MV-4-11 (cell line): ENCODE measurements at places on chromosomes 5 and 9.

GRCh38 chr5:1842004-1842819 is 40.5 kb downstream of the IRX4 start:
- no peak for DNase-seq

DNA sequence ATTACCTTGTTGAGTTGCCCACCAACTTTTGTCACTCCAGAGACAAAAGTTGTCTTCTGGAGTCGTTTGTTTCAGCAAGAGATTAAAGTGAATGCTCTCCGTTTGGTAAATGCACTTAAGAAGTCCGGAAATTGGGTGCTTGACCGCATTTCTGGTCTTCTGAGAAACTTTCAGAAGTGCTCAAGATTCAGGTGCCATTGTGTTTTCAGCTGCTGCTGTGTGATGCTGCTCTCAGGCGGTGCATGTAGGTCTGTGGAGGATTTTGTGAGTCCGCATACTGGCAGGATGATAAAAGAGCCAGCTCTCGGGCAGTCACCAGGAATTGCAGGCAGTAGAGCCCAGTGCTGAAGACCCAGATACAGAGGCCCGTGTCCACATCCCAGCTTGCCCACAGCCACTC is 5.9 kb upstream of the NFIL3 start:
- DNase-seq = no peak

GRCh38 chr5:168691891-168692290 is 112.7 kb upstream of the PANK3 start:
- no peak for DNase-seq

DNA sequence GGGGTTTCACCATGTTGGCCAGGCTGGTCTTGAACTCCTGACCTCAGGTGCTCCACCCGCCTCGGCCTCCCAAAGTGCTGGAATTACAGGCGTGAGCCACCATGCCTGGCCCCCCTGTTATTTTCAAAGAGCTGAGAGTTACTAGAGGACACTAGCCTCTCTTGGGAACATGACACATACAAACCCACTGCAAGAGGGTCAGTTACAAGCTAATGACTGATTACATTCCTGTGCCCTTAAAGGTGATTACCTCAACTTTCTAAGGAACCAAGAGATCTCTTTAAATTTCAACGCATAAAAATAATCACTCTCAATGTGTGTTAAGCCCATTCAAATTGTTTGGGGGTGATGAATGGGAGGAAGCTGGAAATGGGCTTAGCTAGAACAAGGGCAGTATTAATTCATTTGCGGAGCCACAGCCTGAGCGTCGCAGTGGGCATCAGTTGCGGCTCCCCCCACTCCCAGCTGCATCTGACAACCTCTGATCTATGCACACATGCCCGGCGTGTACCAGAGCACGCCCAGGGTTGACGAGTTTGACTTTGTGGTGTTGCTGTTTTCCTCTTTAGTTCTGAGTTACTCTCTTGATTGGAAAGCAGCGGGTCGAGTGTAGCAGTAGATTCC is 146.9 kb downstream of the GOLPH3 start:
- no peak for DNase-seq

DNA sequence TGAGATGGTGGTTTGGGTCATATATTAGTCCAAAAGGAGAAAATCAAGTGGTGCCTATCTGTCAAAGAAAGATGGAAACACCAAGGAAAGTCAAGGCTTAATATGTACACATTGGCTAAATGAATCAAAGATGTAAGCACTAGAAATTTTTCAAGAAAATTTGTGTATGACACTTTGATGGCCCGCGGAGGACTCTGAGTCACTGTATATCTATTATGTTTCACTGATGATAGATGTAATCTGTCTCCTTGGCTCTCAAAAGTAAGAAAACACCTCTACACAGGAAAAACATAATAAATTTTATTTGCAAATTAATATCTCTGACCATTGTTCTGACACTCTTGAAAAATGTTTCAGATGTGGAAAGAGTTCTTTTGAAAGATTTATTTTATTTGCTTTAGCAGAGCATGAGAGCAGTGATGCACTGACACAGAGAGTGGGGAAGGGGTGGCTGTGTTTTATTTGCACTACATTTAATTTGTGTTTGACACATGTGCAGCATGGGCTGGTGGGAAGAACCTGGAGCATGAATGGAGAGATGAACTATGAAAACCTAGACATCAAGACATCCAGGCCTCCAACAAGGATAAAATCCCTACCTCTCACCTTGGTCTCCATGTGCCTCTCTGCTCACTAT is 180.8 kb upstream of the GAS1 start:
- no peak for DNase-seq

DNA sequence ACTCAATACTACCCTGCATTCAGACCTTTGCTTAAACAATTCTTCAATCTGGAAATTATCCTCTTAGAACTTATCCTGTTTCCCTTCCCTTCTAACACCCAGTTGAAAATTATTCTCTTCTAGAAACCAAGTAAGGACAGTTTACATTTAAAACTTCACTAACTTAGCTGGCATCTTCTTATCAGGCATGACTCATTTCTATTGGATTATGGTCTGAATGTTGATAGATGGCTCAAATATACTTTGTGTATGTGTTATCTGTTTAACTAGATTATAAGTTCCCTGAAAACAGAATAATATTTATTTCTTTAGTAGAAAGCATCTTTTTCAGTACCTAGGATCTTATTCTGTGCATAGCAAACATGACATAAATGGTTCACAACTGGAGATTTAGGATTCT is 161.9 kb downstream of the PPP2R2B start:
- no peak for DNase-seq

- DNase-seq = peak; percentile 91
Measured at GRCh38 chr5:135230251-135230925, 168.6 kb downstream of the MACROH2A1 start.

DNA sequence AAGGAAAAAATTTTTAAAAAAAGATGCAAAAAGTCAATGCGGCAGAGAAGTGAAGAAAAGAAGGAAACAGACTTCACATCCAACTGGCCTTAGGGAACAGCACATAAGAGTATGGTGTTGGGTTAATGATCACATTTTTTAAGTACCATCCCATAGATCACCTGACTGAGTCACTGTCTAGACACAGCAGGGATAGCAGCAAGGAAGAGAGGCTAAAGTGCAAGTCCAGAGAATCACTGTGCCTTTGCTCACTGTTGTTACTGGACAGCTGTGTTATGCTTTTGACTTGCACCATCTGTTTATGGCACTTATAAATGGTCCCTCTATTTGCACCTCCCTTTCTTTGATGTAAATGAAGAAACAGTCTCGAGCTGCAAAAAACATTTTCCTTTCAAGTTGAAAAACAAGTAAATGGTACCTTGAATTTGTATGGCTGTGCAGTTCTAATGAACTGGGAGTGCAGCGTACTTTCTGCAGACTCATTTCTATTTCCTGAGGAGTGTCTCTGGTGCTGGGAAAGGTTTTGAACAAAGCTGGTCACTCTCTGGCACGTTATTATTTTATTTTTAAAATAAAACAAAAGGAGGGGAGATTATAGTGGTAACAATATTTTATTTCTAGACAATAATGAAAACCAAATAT is 84.2 kb downstream of the TRPM6 start:
- no peak for DNase-seq

GRCh38 chr9:98410185-98410697 is 154.8 kb upstream of the TBC1D2 start:
- peak; percentile 99 for DNase-seq
